Activated CD4-positive, alpha-beta memory T cell treated with anti-CD3 and anti-CD28 coated beads, Interleukin-2, amount 10 ng/mL, durations not matched to agents 7 days and 5 days (primary cell): ENCODE measurements at places on chromosomes 6 and 20.

- no peak for DNase-seq
These were observed 12.0 kb downstream of the ZCCHC3 start for GRCh38 chr20:309306-309840.

GRCh38 chr20:12699374-12700228, 309.2 kb upstream of the SPTLC3 start:
- no peak for DNase-seq

DNA sequence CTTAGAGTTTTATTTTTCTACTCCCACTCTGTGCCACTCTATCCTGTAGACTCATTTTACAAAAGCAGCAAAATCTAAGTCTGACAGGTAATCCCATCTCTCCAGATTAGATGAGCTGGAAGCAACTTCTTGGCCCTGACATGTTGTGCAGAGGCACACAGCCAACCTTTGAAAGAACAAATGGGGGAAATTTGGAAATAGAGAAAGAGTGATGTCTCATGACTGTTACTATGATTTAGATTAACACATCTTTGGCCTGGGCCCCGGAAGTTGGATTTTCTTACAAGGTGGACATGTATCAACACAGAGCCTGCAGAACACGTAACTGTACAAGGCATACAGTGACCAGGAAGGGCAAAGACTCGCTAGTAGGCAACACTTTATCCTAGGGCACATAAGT, 227.7 kb downstream of the MYLK4 start:
- DNase-seq, result no peak

DNA sequence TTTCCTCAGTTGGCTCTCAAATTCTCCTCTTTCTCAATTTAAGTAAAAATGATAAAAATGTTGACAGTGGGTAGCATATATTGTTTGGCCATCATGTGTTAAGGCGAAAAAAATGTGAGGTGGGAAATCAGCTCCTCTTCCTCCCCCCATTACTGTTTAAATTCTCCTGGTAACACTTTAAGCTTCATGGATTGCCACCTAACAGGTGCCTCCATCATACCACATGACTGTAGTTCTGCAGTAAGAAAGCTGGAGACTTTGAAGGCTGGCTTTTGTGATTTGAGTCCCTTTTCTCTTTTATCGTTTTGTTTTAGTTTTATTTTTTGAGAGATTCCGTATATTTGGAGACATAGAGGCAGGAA, 1.2 kb downstream of the ZFAND3 start:
- no peak for DNase-seq

DNA sequence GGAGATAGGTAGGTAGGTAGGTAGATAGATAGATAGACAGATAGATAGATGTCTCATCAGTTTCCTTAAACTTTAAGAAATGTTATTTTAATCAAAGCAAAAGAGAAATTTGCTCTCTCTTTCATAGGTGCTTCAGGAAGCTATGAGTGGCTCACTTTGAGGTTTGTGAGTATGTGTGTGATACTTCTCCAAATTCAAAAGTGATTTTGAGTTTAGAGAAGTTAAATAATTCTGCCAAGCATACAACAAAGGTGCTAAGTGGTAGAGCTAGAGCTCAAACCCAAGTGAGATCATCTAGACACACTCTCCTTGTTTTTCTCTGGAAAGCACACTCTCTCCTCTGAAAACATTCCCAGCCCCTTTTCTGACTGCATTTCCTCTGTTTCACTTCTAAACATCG, 156.2 kb downstream of the EDN1 start:
- DNase-seq, result no peak

DNA sequence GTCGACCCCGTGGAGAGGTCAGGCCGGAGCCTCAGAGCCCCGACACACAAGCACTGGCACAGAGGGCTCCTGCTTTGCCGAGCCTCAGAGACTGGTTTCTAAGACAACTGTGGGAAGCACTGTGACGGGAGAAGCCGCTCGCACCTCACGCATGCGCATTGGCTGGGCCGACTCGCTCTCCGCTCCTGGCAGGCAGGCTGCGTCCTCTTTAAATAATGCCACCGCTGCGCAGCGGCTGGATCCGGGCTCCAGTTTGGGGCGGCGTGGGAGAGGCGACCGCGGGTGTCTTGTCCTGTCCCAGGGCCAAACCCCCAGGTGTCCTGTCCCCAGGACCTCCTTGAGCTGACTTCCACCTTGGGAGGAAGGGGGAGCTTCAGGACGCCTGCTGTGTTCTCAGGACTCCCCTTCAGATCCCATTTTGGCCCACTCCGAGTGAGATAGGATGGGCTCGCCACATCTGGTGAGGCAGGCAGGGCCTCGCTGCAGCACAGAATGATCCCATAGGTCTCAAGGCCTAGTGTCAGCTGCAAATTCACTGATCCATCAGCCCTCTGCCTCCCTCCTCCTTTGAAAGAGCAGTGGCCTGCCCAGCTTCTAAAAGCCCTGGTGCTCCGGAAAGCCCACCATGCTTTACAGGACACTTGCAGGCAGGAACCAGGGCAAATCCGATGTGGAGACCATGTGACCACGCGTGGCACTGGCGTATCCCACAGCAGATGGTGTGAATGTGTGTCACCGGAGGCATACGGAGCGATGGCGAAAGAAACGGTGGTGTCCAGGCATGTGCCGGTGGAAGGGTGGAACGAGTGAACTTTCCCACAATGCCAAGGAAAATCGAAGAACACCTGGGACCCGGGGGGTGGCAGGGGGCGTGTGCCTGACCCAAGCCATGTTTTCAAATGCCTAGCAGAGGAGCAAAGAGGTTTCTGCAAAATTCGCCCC, 169.3 kb upstream of the ZNF337 start:
- DNase-seq, result peak; percentile 68
